A549 treated with GW870086 at 1 μM for 4 hours (cell line): ENCODE measurements at places on chromosomes 2 and 18. TPM values are rescaled to one million over a fixed set of nuclear protein-coding genes. Genes with fewer than 3 reads are reported as not detected.

The TTC39C gene
- total RNA-seq = 15.4 to 18.8 TPM (median 18.0 TPM) in 5 replicates

The EPB41L5 gene
- 3.3 to 5.8 TPM (median 4.8 TPM) in 5 replicates for total RNA-seq

The NEU2 gene
- not detected in 5 replicates for total RNA-seq

The GPR35 gene
- 0.62 to 1.0 TPM (median 0.71 TPM) in 5 replicates for total RNA-seq

The XDH gene
- total RNA-seq = 1.0 to 1.3 TPM (median 1.1 TPM) in 5 replicates

The SERPINB4 gene
- total RNA-seq = 0.07 to 0.26 TPM (median 0.15 TPM) in 5 replicates

The PDCD1 gene
- not detected in 5 replicates for total RNA-seq

The EN1 gene
- 0.58 to 1.1 TPM (median 0.87 TPM) in 5 replicates for total RNA-seq

The RETSAT gene
- total RNA-seq = 46.0 to 55.7 TPM (median 53.1 TPM) in 5 replicates

The C2orf92 gene
- total RNA-seq = 0.60 to 1.2 TPM (median 1.0 TPM) in 5 replicates

The ERMN gene
- total RNA-seq = not detected in 5 replicates

The FABP1 gene
- total RNA-seq = not detected in 5 replicates

The AGAP1 gene
- total RNA-seq = 16.2 to 24.3 TPM (median 23.1 TPM) in 5 replicates

The MAPRE3 gene
- 9.9 to 14.1 TPM (median 11.9 TPM) in 5 replicates for total RNA-seq

The PTGR3 gene
- 14.3 to 18.0 TPM (median 17.8 TPM) in 5 replicates for total RNA-seq

The MDH1B gene
- total RNA-seq = 1.1 to 2.3 TPM (median 1.5 TPM) in 5 replicates

The HOXD13 gene
- 0.16 to 0.35 TPM (median 0.19 TPM) in 5 replicates for total RNA-seq

The OBSL1 gene
- 16.6 to 22.3 TPM (median 20.4 TPM) in 5 replicates for total RNA-seq

The ACOXL gene
- total RNA-seq = not detected in 5 replicates

The SPDYA gene
- 0.08 to 0.47 TPM (median 0.24 TPM) in 5 replicates for total RNA-seq

The LIMS2 gene
- 6.6 to 10.4 TPM (median 7.0 TPM) in 5 replicates for total RNA-seq

The FOXD4L1 gene
- total RNA-seq = 0.24 to 0.56 TPM (median 0.30 TPM) in 5 replicates

The ANKRD30B gene
- total RNA-seq = not detected in 5 replicates

The SCN7A gene
- not detected in 5 replicates for total RNA-seq

The KCNG2 gene
- not detected in 5 replicates for total RNA-seq

The CRIM1 gene
- total RNA-seq = 99.2 to 158 TPM (median 154 TPM) in 5 replicates

The ZNF532 gene
- 17.2 to 25.2 TPM (median 21.4 TPM) in 5 replicates for total RNA-seq

The REG1B gene
- total RNA-seq = not detected in 5 replicates

The TCF23 gene
- total RNA-seq = not detected in 5 replicates

The EPHA4 gene
- total RNA-seq = 0.33 to 1.2 TPM (median 0.90 TPM) in 5 replicates

The MARCO gene
- total RNA-seq = 0.07 to 0.36 TPM (median 0.09 TPM) in 3 of 5 replicates, not detected in the others

The GALNT3 gene
- total RNA-seq = 0.13 TPM in 1 of 5 replicates, not detected in the others

The RFTN2 gene
- not detected in 5 replicates for total RNA-seq

The IRS1 gene
- total RNA-seq = 10.5 to 15.2 TPM (median 12.6 TPM) in 5 replicates

The USP37 gene
- 3.6 to 5.9 TPM (median 5.2 TPM) in 5 replicates for total RNA-seq

The HOXD1 gene
- 0.10 to 0.22 TPM (median 0.20 TPM) in 4 of 5 replicates, not detected in the other for total RNA-seq

The RANBP2 gene
- 17.9 to 29.3 TPM (median 25.8 TPM) in 5 replicates for total RNA-seq

The DCC gene
- not detected in 5 replicates for total RNA-seq

The TNFRSF11A gene
- 8.0 to 12.1 TPM (median 10.1 TPM) in 5 replicates for total RNA-seq

The PDE1A gene
- 0.15 to 0.19 TPM (median 0.17 TPM) in 4 of 5 replicates, not detected in the other for total RNA-seq

The DSG2 gene
- total RNA-seq = 43.0 to 68.6 TPM (median 65.3 TPM) in 5 replicates

The SLC19A3 gene
- 1.6 to 2.6 TPM (median 2.3 TPM) in 5 replicates for total RNA-seq

The POTEI gene
- 0.07 TPM in 1 of 5 replicates, not detected in the others for total RNA-seq

The SH2D6 gene
- 0.54 to 0.99 TPM (median 0.62 TPM) in 5 replicates for total RNA-seq

The PROM2 gene
- total RNA-seq = 0.03 to 0.32 TPM (median 0.18 TPM) in 4 of 5 replicates, not detected in the other

The TFPI gene
- 38.7 to 57.3 TPM (median 51.8 TPM) in 5 replicates for total RNA-seq

The CNDP1 gene
- not detected in 5 replicates for total RNA-seq

The SULT1C4 gene
- total RNA-seq = not detected in 5 replicates

The SOCS6 gene
- total RNA-seq = 24.8 to 34.5 TPM (median 30.0 TPM) in 5 replicates

The ITGB6 gene
- 0.59 to 0.91 TPM (median 0.78 TPM) in 5 replicates for total RNA-seq

The CYBRD1 gene
- total RNA-seq = 22.7 to 33.3 TPM (median 29.8 TPM) in 5 replicates

The MC4R gene
- not detected in 5 replicates for total RNA-seq

The WDR35 gene
- total RNA-seq = 12.1 to 18.5 TPM (median 15.9 TPM) in 5 replicates

The SESTD1 gene
- 15.4 to 23.8 TPM (median 21.5 TPM) in 5 replicates for total RNA-seq

The ZSWIM2 gene
- not detected in 5 replicates for total RNA-seq

The M1AP gene
- total RNA-seq = not detected in 5 replicates

The IL37 gene
- total RNA-seq = not detected in 5 replicates

The MYO7B gene
- 0.11 to 0.29 TPM (median 0.19 TPM) in 4 of 5 replicates, not detected in the other for total RNA-seq

The SLC30A3 gene
- total RNA-seq = 3.0 to 4.1 TPM (median 3.5 TPM) in 5 replicates
